Motor neuron (in vitro differentiated cells): ENCODE measurements at places on chromosomes 7 and 10. TPM values are rescaled to one million over a fixed set of nuclear protein-coding genes. Genes with fewer than 3 reads are reported as not detected.

DNA sequence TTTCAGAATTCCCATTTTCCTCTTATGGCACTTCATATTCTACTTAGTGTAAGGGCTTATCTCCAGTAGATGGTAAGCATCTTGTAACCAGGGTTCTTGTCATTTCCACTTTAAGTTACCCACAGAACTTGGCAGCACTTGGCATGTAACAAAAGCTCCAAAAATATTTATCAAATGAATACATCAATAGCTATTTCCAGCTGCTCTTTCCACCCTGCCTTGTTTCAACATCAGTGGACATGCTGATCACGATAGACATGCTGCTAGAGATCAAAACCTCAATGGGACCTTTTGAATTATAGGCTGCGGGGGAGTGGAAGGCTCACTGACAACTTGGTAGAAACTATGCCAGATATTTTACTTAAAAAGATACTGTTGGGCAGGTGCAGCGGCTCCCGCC is 32.9 kb downstream of the HOXA1 start:
- no peak for ATAC-seq

DNA sequence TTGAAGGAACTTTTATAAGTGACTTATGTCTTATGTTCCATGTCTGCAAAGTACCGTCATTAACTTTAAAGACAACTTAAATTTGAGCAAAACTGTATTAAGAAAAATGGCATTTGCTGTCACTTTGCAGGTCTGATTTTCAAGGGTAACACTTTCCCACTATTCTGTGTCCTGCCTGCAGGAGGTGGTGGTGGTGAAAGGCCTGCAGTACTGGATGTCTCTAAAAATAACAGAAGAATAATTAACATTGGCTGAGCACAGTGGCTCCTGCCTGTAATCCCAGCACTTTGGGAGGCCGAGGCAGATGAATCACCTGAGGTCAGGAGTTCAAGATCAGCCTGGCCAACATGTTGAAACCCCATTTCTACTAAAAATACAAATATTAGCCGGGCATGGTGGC is 13.2 kb upstream of the PTER start:
- ATAC-seq, result no peak

GRCh38 chr7:46720761-46721160 is 799.7 kb upstream of the IGFBP3 start:
- ATAC-seq, result no peak

The ERVW-1 gene
- 0.87 and 0.92 TPM in 2 replicates for total RNA-seq

GRCh38 chr10:117442944-117443685 is 67.9 kb upstream of the PDZD8 start:
- peak; percentile 76 for ATAC-seq

GRCh38 chr10:132957981-132958882 is 15.9 kb upstream of the CFAP46 start:
- ATAC-seq, result no peak

The NPY4R2 gene
- total RNA-seq, result 0.11 TPM in 1 of 2 replicates, not detected in the other

DNA sequence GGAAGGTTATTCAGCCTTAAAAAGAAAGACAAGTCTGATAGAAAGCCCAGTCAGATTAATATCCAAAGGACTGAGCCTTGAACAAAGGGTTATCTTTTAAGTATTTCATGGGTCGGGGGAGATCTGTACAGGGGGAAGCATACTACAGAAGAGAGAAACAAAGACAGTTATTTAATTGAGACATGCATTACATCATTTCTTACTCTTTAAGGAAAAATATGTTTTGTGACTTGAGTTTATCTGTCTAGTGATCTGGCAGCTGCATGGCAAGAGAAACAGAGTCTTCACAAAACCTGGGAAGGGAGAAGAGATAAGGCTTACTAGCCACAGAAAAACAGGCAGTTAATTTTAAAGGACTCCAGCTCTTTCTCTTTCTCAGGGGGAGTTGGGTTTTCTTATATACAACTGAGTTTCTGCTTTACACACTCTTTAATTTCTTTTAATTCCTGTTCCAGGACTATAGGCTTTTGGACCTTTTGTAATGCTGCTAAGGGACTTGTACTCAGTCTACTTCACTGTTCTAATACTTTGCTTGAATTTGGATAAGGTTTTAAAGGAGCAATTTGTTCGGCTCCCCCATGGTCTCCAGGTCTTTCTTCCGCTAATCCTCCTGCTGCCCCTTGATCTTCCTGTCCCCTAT is 20.9 kb upstream of the CYP3A43 start:
- ATAC-seq, result no peak

The TACC2 gene
- 38.4 and 47.8 TPM in 2 replicates for total RNA-seq

DNA sequence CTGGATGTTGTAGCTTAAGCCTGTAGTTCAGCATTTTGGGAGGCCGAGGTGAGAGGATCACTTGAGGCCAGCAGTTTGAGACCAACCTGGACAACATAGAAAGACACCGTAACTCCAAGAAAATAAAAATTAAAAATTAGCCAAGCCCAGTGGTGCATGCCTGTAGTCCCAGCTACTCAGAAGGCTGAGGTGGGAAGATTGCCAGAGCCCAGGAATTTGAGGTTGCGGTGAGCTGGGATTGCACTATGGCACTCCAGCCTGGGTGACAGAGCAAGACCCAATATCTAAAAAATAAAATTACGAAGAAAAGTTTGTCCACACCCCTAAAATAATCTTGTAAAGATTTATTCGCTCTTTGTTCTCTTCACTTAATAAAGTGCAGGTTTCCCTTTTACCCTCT is 951.0 kb downstream of the TYW1 start:
- no peak for ATAC-seq

DNA sequence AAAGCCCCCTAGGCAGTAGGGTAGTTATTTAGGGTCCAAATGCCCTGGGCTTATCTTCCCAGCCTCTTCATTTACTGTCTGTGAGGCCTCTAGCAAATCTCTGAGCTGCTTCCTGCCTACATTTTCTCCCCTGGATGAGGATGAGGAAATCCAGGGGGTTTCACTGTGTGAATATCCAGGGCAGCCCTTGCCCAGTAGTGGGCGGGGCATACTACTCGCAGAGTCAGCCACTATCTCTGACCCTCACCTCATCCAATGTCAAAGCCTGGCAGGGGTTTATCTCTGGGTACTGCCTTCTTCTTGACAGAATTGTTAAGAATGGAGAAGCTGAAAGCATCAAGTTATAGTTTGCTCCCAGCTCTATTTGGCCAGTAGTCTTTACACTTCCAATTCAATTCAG is 48.9 kb downstream of the CUZD1 start:
- no peak for ATAC-seq

GRCh38 chr7:128838109-128838779 is 8.0 kb downstream of the FLNC start:
- no peak for ATAC-seq

GRCh38 chr7:107469929-107470328 is at the start of gene GPR22:
TSS of gene GPR22 (plus strand) at chr7:107470057. CDS start at chr7:107474061, 4,004 bp downstream.
- peak; percentile 86 for ATAC-seq

DNA sequence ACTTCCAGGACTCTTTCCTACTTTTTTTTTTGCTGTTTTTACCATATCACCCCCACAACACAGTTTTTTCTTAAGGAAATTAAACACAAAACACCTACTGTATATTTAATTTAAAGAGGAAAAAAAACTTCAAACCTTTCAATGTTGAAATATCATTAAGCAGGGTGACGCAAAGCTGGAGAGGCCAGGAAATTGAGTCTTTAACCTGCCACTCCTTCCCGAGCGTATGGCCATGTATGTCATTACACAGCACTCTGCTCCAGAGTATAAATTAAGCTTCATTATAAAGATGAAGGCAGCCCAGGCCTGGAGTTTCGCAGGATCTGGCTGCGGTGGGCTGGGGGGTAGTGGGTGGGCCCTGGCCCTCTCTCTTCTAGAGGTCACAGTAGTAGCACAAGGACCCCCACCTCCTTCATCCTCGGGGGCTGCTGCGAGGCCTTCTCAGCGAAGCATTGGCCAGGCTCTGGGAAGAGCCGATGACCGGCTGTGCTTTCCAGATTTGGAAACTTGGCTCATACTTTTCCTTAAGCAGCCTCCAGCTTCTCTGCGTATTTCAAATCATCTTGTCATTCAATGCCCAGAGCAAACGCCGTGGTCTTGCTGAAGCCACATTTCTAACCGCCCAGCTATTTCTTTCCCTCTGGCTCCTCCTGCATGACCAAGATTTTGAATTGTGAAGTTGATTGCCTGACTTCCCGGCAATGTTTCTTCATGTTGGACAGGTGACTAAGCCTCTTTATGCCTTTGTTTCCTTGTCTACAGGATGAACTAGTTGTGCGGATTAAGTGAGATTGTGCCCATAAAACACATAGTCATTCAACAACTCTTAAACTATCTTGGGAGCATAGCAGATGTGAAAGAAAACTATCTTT is 765.1 kb downstream of the SUGCT start:
- ATAC-seq, result no peak

The USP6NL gene
- total RNA-seq, result 15.0 and 16.0 TPM in 2 replicates

The NUTM2B gene
- total RNA-seq, result 5.2 and 5.3 TPM in 2 replicates

GRCh38 chr7:157495177-157495553 is 158.4 kb downstream of the DNAJB6 start:
- ATAC-seq, result no peak

DNA sequence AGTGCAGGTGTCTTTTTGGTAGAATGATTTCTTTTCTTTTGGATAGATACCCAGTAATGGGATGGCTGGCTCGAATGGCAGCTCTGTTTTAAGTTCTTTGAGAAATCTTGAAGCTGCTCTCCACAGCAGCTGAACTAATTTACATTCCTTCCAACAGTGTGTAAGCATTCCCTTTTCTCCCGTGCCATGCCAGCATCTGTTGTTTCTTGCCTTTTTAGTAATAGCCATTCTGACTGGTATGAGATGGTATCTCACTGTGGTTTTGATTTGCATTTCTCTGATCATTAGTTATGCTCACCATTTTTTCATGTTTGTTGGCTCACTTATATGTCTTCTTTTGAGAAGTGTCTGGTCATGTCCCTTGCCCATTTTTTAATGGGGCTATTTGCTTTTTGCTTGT is 486.3 kb downstream of the GALNT17 start:
- peak; percentile 34 for ATAC-seq

DNA sequence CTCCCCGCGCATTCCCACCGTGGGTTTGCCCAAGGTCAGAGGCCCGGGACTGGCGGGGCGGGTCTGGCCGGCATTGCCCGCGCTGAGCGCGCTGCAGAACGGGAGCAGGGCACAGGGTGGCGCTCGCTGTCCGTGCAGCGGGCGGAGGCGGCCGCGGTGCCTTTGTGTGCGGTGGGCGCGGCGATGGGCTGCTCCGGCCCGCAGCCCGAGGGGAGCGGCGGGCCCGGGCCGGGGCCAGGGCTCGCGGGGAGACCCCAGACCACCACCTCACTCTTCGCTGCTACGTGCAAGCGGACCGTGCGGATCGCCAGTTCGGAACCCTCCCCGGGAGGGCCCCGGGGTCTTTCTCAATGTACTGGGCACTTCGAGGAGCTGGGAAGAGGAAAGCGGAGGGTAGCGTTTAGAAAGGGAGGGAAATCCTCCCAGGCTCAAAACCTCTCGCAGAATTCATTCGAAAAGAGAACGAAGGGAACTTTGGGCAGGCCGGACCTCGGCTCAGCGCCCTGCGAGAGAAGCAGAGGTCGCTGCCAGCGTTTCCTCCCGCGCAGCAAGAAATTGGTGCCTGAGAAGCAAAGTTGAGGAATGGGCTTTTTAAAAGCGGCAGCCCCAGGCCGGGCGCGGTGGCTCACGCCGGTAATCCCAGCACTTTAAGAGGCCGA is 8.5 kb downstream of the SP8 start:
- peak; percentile 99 for ATAC-seq

GRCh38 chr7:45039106-45039505 is 39.1 kb downstream of the CCM2 start:
- ATAC-seq, result no peak

The HYAL4 gene
- total RNA-seq, result 0.09 TPM in 1 of 2 replicates, not detected in the other

DNA sequence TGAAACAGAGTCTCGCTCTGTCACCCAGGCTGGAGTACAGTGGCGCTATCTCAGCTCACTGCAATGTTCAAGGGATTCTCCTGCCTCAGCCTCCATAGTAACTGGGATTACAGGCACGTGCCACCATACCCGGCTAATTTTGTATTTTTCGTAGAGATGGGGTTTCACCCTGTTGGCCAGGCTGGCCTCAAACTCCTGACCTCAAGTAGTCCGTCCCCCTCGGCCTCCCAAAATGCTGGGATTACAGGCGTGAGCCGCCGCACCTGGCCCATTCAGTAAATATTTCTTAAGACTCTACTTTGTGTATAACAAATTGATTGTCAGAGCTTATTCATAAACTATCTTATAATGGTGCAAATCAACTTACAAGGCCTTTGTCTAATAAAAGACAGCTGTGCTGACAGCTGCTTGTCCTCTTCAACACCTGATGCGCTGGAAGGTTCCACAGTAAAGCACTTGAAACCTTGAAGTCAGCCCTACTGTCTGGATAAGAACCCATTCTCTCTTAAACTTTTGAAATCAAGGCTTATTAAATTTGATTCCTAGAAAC is 14.7 kb downstream of the ECHDC3 start:
- ATAC-seq, result no peak

- no peak for ATAC-seq
Measured at GRCh38 chr7:142529591-142529990, 219.7 kb upstream of the PRSS1 start.

DNA sequence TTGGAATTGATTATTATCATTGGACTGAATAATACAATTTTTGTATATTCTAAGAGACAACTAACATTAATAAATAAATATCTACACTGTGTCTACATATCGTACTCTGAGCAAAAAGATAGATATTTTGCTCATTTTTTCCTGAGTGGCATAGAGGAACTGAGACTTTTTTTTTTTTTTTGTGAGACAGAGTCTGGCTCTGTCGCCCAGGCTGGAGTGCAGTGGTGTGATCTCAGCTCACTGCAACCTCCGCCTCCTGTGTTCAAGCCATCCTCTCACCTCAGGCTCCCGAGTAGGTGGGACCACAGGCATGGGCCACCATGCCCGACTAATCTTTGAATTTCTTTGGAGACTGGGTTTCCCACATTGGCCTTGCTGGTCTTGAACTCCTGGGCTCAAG is 14.0 kb downstream of the KMT2E start:
- no peak for ATAC-seq

- no peak for ATAC-seq
Measured at GRCh38 chr7:115015619-115016018, 93.7 kb downstream of the MDFIC start.

DNA sequence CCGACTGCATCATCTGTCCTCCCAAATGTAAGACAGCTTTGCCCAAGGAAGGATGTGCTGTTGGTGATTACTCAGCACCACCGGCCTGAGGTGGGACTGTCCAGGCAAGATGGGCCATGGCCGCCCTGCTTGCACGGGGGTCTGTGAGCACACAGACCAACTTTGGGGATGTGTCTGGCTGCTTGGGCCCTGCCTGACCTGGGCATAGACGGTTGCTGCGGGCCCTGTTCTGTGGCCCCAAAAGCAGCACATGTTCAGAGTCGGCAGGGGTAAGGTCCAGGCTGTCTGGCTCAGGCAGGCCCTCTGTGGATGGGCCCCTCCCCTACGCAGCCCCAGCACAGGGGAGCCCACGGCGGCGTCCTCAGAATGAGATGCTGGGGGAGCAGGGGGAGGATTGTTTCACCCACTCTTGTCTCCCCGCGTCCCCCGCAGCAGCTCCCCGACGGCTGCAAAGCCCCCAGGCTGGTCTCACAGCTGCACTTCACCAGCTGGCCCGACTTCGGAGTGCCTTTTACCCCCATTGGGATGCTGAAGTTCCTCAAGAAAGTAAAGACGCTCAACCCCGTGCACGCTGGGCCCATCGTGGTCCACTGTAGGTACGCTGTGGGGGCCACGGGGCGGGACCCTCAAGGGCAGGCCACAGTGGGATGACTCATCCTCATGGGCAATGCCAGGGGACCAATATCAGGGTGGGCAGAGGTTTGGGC is 58.4 kb downstream of the MKI67 start:
- ATAC-seq, result no peak

The CTAGE6 gene
- 0.20 and 0.22 TPM in 2 replicates for total RNA-seq

The AOC1 gene
- 1.2 TPM in 1 of 2 replicates, not detected in the other for total RNA-seq

The TMEM229A gene
- total RNA-seq, result 0.30 TPM in 1 of 2 replicates, not detected in the other
